ENCODE measurements at places on chromosomes 2 and 18. TPM values are rescaled to one million over a fixed set of nuclear protein-coding genes. Genes with fewer than 3 reads are reported as not detected.
A peak's percentile ranks its signal among the peaks of the same experiment; 100 is the strongest.

The PAX8 gene
- total RNA-seq = 2.1 TPM

DNA sequence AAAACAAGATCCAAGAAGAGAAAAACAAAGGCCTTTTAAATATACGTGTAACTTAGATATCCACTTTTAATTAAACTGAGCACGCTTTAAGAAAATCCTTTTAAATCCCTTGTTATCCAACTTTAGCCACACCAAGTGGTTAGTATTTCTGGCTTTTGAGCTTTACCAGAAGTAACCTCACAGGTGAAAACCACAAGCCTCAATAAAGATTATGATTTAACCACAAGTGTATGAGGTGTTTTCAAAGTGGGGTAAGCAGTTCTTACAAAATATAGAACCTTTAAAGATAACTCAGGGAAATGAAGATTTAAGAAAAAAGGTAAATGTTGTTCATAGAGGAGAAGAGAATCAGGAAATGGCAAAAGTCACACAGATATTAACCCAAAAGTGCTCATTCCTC, 58.4 kb upstream of the CDCA7 start:
- H3K36me3 ChIP-seq = peaks cover 7% of the 10 kb centered on the region
- DNase-seq = no peak
- H3K27ac ChIP-seq = no peak overlapping the region
- peaks cover 2% of the 10 kb centered on the region for H3K4me1 ChIP-seq
- H3K27me3 ChIP-seq = peaks cover 8% of the 10 kb centered on the region

DNA sequence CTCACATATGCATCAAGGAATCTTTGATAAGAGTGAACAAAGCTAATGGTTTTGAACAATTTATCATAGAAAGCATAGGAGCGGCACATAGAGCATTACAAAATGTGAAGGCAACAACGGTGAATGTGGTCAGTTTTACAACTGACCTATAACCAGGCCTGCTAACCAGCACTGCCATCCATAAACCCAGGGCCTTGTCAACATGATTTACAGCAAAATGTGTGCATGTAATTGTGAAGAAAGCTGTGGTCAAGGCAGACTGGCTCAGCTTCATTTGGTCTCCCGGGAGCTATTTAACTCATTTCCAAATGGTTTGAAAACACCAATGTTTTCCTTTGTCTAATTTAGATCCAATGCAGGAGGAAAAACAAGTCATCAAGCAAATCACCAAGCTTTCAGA, 119.8 kb downstream of the DHRS9 start:
- H3K27me3 ChIP-seq = peaks cover 8% of the 10 kb centered on the region
- no peak for DNase-seq
- no peaks in the 10 kb centered on the region for H3K4me1 ChIP-seq
- H3K27ac ChIP-seq = no peak overlapping the region
- no peak overlapping the region for H3K4me3 ChIP-seq
- no peaks in the 10 kb centered on the region for H3K36me3 ChIP-seq

The EFHD1 gene
- total RNA-seq = 0.23 TPM

- peak overlapping the region; percentile 84 for H3K4me3 ChIP-seq
- peaks cover 47% of the 10 kb centered on the region for H3K4me1 ChIP-seq
These were observed 797 bp downstream of the TTC32 start for GRCh38 chr2:19900931-19901441.

The RUFY4 gene
- 1.6 TPM for total RNA-seq

- no peaks in the 10 kb centered on the region for H3K4me1 ChIP-seq
- H3K4me3 ChIP-seq = no peak overlapping the region
- no peak overlapping the region for H3K27ac ChIP-seq
These were observed 1201.0 kb downstream of the LRP1B start for GRCh38 chr2:140929849-140930248.

GRCh38 chr18:78455386-78455785, 524.2 kb upstream of the SALL3 start:
- no peak overlapping the region for H3K4me3 ChIP-seq
- H3K27ac ChIP-seq = no peak overlapping the region
- DNase-seq = no peak

DNA sequence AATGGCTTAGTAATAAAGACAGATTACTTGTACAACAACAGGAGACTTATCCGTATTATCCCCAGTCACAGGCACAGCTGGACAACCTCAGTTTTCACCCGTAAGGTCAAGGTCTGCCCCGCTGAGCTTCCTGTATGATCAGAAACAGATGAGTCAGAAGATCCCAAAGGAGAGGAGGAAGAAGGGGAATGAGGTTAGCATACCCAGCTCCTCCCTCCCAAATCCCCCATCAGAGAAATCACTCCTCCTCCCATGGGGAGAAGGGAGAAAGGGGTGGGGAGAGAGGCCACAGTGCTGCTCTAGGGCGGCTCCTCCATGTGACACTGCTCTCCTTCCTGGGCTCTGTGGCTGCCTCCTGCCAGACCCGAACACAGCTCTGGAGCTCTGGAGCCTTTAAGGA, 53.8 kb upstream of the SPTBN1 start:
- H3K4me3 ChIP-seq = no peak overlapping the region
- DNase-seq = no peak
- H3K27ac ChIP-seq = no peak overlapping the region
- peaks cover 4% of the 10 kb centered on the region for H3K4me1 ChIP-seq
- no peaks in the 10 kb centered on the region for H3K27me3 ChIP-seq
- H3K36me3 ChIP-seq = no peaks in the 10 kb centered on the region

The POTEC gene
- total RNA-seq = not detected

GRCh38 chr18:40249390-40250080, 1705.5 kb upstream of the PIK3C3 start:
- no peak overlapping the region for H3K27ac ChIP-seq
- H3K4me1 ChIP-seq = no peaks in the 10 kb centered on the region
- H3K4me3 ChIP-seq = no peak overlapping the region
- no peaks in the 10 kb centered on the region for H3K27me3 ChIP-seq

The RSAD2 gene
- 8.1 TPM for total RNA-seq

DNA sequence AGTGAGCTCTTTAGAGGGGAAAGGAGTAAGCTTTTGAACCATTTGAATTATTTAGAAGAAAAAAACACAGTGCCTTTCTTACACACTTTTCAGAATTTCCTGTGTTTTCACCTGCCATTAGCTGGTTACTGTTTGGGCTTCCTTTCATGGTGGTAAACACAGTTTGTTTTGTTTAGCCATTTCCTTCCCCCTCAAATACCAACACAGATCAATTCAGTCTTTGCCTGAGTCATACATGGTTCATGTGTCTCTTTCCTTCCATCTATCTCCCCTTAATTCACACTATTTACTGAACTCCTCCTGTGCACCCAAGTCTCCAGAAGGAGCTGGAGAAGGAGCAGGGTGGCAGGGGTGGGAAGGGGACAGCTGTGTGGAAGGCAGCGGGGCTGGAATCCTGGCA, 45.0 kb downstream of the TCF7L1 start:
- no peak overlapping the region for H3K27ac ChIP-seq
- no peak overlapping the region for H3K4me3 ChIP-seq
- DNase-seq = no peak
- peaks cover 9% of the 10 kb centered on the region for H3K27me3 ChIP-seq
- H3K36me3 ChIP-seq = no peaks in the 10 kb centered on the region

GRCh38 chr2:66441581-66442320, 6.8 kb downstream of the MEIS1 start:
- H3K27me3 ChIP-seq = peaks cover 54% of the 10 kb centered on the region
- H3K27ac ChIP-seq = no peak overlapping the region
- no peak overlapping the region for H3K4me3 ChIP-seq

- DNase-seq = no peak
- H3K4me3 ChIP-seq = no peak overlapping the region
- H3K4me1 ChIP-seq = no peaks in the 10 kb centered on the region
- no peaks in the 10 kb centered on the region for H3K27me3 ChIP-seq
- H3K27ac ChIP-seq = no peak overlapping the region
These were observed 126.6 kb upstream of the KYNU start for GRCh38 chr2:142750858-142751257.

DNA sequence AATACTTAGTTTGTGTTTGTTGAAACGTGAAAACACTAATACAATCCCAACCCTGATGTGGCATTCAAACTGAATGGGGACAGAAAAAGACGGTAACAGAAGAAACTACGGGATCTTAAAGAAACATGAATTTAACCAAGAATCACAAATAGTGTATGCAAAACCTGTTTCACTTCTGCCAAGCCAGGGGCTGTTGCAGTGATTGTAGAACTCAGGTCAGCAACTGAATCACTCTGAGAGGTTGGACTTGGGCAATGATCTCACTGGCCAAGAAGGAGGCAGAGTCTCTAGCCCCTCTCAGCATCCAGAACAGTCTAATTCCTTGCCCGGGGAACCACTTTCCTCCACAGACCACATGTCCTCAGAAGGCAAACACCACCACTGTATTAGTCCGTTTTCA, 54.9 kb upstream of the CRIM1 start:
- no peak overlapping the region for H3K27ac ChIP-seq
- DNase-seq = no peak
- no peaks in the 10 kb centered on the region for H3K27me3 ChIP-seq
- H3K4me1 ChIP-seq = no peaks in the 10 kb centered on the region

All from activated CD4-positive, alpha-beta T cell treated with anti-CD3 and anti-CD28 coated beads for 36 hours (primary cell).